Aorta (tissue), 5 donors: ENCODE measurements at places on chromosomes 2 and 18. TPM values are rescaled to one million over a fixed set of nuclear protein-coding genes. Genes with fewer than 3 reads are reported as not detected.

Gene NAT8
- not detected for total RNA-seq

Gene ZNF396
- 1.9 TPM for total RNA-seq

Gene APCDD1
- total RNA-seq = 7.6 TPM

Gene MEIS1
- total RNA-seq = 35.4 TPM

Gene LTBP1
- total RNA-seq = 551 TPM

Gene RAX
- not detected for total RNA-seq

Gene LRRC30
- total RNA-seq = not detected

Gene CXCR4
- total RNA-seq = 23.7 TPM

Gene PTMA
- total RNA-seq = 792 TPM

Gene TMEM247
- total RNA-seq = not detected

Gene ABHD1
- not detected for total RNA-seq

Gene NT5C1B
- not detected for total RNA-seq

Gene SLC9A4
- not detected for total RNA-seq

Gene FOXI3
- not detected for total RNA-seq

Gene CCDC195
- not detected for total RNA-seq

Gene OTX1
- total RNA-seq = not detected

Gene ESCO1
- total RNA-seq = 21.2 TPM

Gene CLEC4F
- not detected for total RNA-seq

Gene PRSS56
- not detected for total RNA-seq

Gene FHOD3
- total RNA-seq = 42.0 TPM

Gene SNRNP27
- total RNA-seq = 45.1 TPM

Gene BUB1
- 0.84 TPM for total RNA-seq

Gene TMEM17
- total RNA-seq = 1.1 TPM

Gene LAMA1
- 3.1 TPM for total RNA-seq

Gene NCKAP5
- total RNA-seq = 7.5 TPM

Gene ACMSD
- total RNA-seq = not detected

Gene SLC38A11
- total RNA-seq = 1.4 TPM

Gene GPR55
- total RNA-seq = 0.18 TPM

Gene CXCR1
- total RNA-seq = 3.5 TPM

Gene VIT
- 10.0 TPM for total RNA-seq
